Daoy (cell line): ENCODE measurements at places on chromosomes 5 and 9. TPM values are rescaled to one million over a fixed set of nuclear protein-coding genes. Genes with fewer than 3 reads are reported as not detected.
A peak's percentile ranks its signal among the peaks of the same experiment; 100 is the strongest.

GRCh38 chr5:53560028-53560427, 411 bp upstream of the NDUFS4 start:
- no peak for DNase-seq

- DNase-seq, result peak; percentile 58
Measured at GRCh38 chr9:105901514-105902109, 207.3 kb downstream of the TMEM38B start.

DNA sequence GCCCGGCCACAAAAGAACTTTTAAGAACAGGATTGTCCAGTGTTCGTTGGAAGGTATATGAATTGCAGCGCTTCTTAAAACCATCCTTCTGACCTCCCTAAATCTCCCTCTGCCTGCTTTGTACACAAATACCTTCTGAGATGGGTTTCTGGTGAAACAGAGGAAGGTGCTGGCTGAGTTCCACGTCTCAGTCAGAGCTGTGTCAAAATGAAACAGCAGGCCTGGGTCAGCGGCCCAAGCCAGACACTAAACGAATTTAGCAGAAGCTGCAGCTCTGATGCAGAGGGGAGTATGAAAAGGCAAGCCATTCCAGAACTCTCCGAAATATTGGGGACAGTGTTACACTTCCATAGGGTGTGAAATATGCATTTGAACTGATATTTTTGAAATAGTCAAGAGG, 37.8 kb upstream of the CRB2 start:
- no peak for DNase-seq

Gene TMEM38B
- 34.7 and 64.2 TPM in 2 replicates for total RNA-seq

Gene PLAC8L1
- 0.83 and 0.91 TPM in 2 replicates for total RNA-seq

Gene SLC36A3
- not detected in 2 replicates for total RNA-seq

GRCh38 chr5:92923885-92924284, 657.1 kb downstream of the NR2F1-AS1 start:
- DNase-seq, result no peak

DNA sequence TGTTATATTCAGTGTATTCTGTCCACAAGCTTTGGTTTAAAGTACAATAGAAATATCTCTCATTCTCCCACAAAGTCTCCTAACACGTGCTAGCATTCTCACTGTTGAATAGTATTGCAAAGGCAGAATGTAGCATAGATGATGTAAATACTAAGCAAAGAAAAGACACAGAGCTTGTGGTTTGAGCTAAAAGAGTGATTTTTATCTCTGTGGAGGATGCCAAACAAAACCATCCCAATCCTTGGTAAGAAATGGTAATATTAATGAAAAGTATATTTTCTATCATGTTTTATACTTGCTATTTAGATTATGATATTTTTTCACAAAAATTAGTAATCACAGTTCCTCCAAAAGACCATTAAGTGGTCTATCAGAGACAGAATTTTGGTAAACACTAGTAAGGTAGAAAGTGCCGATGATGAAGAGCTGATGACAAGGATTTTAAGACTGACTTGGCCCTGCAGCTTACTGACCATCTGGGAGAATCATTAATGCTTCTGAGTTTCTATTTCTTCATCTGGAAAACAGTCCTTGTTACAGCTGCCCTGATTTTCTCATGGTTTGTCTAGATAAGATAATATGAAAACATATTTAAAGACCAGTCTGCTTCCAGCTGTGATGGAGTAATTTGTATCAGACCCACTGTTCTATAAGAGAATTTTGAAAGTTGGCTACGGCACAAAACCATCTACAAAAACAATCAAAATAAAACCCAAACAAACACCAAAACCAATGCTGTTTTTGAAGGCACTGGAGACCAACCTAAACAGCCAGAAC, 510.2 kb downstream of the SPATA31D1 start:
- no peak for DNase-seq

Gene IRX2
- total RNA-seq, result 7.8 and 10.3 TPM in 2 replicates

DNA sequence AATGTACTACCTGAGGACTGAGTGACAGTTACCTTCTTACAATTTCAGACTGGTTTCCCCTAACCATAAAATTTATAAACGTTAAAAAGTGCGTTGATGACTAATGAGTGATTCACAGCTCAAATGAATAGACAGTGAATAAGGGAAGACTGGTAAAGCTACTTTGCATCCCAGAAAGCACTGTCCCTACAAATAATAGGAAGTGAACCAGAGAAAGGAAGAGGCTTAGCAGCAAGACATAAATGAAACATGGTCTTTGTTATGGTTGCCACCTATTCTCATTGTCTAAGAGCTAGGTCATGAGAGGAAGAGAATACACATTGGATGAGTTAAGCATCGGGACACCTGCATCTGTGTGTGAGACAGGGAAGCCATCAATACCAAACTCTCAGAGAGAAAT, 849.2 kb downstream of the TAF11L14 start:
- peak; percentile 34 for DNase-seq

Gene CCDC183
- 0.23 TPM in 1 of 2 replicates, not detected in the other for total RNA-seq

DNA sequence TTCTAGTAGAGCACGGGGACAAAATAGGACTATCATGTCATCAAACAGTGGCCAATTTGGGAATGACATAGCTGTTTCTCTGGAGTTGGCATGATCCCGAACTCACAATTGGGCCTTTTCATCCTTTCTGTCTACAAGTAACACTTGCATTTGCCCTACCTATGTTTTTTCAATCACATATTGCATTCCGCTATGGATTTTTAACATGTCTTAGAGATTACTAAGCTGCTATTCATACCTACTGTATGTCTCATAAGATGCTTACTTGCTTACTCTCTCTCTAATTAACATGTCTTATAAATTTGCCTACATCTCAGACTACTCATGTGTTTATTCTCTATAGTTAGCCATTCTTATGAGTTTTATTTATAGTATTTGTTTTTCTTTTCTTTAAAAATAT, 341.2 kb upstream of the CTNND2 start:
- DNase-seq, result no peak

Gene STXBP1
- 26.3 and 41.9 TPM in 2 replicates for total RNA-seq

- peak; percentile 60 for DNase-seq
Measured at GRCh38 chr9:16521868-16522411, 348.5 kb downstream of the BNC2 start.

- DNase-seq, result no peak
Measured at GRCh38 chr5:58150926-58151325, 309.0 kb downstream of the PLK2 start.

- no peak for DNase-seq
Measured at GRCh38 chr5:348726-349125, 27.2 kb downstream of the AHRR start.

- no peak for DNase-seq
Measured at GRCh38 chr9:23739753-23740152, 86.3 kb downstream of the ELAVL2 start.

DNA sequence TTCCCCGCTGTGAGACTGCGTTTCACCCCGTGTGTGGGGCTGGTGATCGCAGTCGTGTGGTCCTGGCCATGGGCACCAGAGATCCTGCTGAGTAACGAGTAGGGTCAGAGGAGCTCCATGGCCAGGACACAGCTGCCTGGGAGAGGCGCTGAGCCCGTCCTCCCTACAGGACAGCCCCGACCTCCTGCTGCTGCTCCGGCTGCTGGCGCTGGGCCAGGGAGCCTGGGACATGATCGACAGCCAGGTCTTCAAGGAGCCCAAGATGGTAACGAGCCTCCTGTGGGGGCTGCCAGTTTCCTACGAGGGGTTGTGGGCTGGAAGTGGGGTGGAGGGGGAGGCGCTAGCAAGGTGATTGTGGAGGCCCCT, 11.0 kb downstream of the NELFB start:
- DNase-seq, result no peak

DNA sequence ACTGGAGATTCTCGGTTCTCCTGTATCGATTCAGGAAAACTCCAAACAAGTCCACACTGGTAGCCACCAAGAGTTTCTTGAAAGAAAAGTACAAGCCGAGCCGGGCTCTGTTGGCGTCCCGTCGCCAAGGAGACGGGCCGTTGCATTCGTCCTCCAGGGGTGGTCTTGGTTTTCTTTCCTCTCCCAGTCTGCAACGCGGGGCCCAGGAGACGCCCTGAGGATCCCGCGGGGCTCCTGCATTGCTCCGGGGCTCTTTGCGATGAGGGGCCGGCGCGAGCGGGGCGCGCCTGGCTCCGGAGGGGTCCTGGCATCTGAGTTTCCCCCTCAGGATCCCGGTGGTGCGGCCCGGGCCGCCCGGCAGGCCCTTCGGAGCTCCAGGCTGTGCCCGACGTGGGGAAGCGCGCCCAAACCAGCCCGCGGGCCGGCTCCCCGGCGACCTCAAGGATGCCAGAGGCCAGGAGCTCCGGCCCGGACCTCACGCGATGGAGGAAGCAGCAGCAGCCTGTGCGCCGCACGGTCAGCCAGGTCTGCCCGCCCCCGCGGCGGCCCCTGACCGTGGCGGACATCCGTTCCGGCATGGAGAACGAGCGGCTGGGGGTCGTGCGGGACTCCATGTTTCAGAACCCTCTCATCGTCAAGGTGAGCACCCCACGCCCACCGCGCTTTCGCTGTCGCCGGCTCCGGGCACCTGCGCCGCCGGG, at the start of gene CFAP77:
CFAP77 (plus strand) TSS at position 384 of the 701 bp plus-strand sequence; CDS start at position 445, 61 bp downstream.
- peak; percentile 58 for DNase-seq

DNA sequence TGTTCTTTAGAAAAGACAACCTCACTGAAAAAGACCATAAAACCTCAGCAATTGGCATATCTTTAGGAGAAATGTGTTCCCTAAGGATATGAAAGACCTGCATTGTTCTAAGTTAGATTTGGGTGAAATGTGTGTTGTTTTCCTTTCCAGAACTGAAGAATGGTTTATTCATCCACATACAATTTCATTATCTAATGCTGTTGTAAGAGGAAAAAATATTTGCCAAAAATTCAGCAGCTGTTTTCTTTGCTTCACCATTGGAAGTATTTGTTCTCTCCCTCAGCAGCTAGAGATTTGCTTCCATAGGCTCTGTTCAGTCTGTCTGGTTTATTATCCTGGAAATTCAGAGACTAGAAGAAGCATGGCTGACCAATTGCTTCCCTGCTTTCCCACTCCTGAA, 150.9 kb downstream of the ISOC1 start:
- DNase-seq, result no peak

- DNase-seq, result no peak
Measured at GRCh38 chr5:141994511-141995136, 18.2 kb downstream of the GNPDA1 start.

Gene MLANA
- not detected in 2 replicates for total RNA-seq

Gene HRCT1
- total RNA-seq, result 1.8 and 3.5 TPM in 2 replicates

DNA sequence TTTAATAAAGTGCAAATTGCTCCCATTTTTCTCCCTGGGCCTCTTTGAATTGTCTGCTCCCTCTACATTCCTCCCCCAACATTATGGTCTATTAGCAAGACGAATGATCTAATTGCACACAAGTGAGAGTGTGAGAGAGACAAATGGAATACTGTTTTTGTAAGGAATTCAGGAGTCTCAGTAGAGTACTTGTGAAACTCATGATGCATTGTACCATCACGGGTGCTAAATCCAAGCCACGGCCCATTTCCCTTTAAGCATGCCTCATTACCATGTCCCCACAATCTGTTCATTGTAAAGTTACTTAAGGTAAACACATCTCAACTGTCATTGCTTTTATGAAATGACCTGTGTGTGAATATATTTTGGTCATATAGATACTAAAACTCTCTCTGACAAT, 62.8 kb downstream of the CD180 start:
- no peak for DNase-seq

Gene ZNF454
- total RNA-seq, result 1.0 and 2.6 TPM in 2 replicates

- no peak for DNase-seq
Measured at GRCh38 chr9:804026-804425, 37.5 kb upstream of the DMRT1 start.

Gene RNF180
- total RNA-seq, result 2.4 and 4.3 TPM in 2 replicates

GRCh38 chr9:4095484-4095883, 204.4 kb downstream of the GLIS3 start:
- no peak for DNase-seq

DNA sequence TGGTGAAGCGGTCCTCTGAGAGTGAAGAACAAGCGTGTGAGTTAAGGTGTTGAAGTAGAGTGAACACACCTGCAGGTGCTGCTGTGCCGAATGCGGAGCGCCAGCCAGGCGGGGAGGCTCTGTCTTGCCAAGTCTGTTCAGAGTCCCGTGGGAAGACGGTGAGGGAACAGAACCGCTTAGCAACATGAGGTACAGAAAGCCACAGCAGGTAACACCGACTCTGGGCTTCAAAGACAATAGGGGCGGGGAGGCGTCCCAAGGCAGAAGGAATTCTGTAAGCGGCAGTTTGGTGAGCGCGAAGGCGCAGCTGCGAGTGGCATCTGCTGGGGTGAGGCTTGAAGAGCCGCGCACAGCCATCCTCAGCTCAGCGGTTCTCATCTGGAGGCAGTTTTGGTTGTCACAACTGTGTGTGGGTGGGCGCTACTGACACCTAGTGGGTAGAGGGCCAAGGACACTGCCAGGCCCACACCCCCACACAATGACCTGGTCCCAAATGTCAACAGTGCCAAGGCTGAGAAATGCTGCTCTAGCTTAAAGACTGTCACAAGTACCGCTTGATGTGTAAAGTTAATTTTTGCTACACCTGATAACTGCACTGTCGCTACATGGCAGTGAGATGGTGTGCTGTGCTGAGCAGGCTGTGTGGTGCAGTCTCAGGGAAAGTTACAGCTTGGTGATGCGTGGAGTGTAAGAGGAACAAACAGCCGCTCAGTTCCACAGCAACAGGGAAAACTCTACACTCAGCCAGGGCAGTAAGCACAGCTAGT, 67.4 kb upstream of the TBC1D9B start:
- peak; percentile 25 for DNase-seq

GRCh38 chr5:132103969-132104391, 30.4 kb downstream of the CSF2 start:
- DNase-seq, result peak; percentile 49

DNA sequence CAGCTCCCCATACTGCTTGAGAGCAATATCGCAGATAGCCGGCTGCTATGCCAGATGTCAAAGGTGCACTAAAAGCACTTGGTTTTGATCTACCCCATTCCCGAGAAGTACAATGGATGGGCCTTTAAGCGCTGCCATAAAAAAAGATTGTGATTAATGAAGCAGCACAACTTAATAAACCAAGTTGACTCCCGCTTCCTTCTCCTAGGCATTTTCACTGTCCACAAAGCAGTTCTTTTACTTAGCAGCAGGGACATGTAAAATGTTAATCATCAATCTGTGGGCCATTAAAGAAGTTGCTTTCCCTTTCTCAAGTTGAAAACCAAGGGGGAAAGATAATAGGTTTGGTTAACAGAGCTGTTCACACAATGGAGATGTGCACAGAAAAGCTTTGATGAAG, 176.4 kb downstream of the TRPM6 start:
- DNase-seq, result no peak

Gene WWC1
- total RNA-seq, result 17.4 and 18.9 TPM in 2 replicates

- DNase-seq, result peak; percentile 93
Measured at GRCh38 chr9:128911529-128912035, 9.2 kb upstream of the PHYHD1 start.

GRCh38 chr5:178103612-178104011, 9.7 kb upstream of the N4BP3 start:
- no peak for DNase-seq

Gene C1QTNF3
- total RNA-seq, result 0.11 and 0.89 TPM in 2 replicates

- DNase-seq, result no peak
Measured at GRCh38 chr9:119945686-119946085, 576.5 kb upstream of the BRINP1 start.

DNA sequence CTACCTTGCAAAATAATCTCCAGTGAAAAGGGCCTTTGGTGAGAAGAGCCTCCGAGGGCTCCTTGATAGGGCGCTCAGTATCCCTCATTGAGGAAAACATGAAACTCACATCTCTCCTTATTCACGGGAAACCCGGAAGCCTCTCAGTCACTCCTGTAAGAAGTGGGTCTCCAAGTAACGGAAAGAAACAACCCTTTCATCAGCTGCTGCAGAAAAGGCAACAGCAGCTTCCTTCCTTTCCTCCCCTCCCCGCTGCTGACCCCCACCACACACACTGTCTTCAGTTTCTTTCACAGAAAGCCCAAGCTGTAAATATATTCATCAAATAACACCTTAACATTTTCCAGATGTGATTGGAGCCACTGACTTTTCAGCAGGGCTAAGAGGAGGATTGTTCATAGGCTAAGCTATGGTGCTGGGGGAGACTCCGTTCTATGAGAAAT, 81.4 kb downstream of the C9orf152 start:
- DNase-seq, result no peak

Gene FOXD4L4
- 0.18 and 0.34 TPM in 2 replicates for total RNA-seq
